ENCODE measurements at places on chromosomes 16 and 17.

GRCh38 chr16:79715061-79715460 is 114.5 kb upstream of the MAF start:
- no peak for DNase-seq

GRCh38 chr16:52473096-52473495 is 73.8 kb downstream of the TOX3 start:
- DNase-seq = no peak

GRCh38 chr17:60597297-60597696 is 2.7 kb upstream of the PPM1D start:
- DNase-seq = no peak

DNA sequence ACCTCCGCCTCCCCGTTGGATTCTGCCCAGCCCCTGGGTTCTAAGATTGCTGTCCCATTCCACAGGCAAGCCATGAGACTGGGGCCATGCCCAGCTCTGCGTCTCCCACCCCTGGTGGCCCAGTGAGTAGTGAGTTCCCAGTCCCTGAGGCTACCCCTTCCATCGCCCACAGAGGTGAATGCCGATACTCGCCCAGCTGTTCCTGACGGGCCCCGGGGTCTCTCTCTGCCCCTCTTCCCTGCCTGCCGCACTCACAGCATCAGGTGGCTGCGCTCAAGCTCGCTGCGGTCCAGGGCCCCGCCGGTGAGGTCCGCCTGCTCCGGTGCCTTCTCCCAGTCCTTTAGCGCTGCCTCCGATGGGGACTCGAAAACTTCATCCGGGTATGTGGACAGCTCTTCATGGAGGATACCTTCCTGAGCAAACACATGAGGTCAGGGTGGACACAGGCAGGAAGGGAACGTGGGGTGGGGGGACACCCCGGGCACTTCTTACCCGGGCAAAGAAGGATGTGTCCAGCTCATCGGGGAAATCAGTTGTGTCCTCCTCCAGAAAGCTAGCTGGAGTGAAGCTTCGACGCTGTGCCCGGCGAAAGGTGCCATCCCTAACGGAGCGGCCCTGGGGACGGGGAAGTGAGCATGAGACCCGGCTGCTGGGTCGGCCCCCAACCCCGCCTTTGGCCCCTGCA is 8.8 kb downstream of the SNRNP25 start:
- no peak for DNase-seq

DNA sequence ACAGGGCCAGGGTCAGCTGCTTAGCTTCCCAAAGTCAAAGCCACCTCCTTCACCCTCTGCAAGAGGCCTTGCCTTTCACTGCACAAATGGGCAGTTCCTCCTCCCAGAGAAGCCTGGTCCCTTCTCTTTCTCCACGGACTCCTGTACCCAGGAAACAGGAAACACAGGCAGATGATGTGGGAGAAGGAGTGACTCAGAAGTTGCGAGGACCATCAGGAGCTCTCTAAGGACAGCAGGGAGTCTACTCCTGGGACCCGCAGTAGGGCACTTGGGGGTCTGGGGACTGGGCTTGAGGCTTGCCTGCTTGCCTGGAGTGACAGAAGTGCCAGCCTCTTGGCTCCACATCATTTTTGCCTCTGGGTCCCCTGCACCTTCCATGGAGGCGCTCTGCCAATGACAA is 47.4 kb upstream of the KSR1 start:
- DNase-seq = no peak

DNA sequence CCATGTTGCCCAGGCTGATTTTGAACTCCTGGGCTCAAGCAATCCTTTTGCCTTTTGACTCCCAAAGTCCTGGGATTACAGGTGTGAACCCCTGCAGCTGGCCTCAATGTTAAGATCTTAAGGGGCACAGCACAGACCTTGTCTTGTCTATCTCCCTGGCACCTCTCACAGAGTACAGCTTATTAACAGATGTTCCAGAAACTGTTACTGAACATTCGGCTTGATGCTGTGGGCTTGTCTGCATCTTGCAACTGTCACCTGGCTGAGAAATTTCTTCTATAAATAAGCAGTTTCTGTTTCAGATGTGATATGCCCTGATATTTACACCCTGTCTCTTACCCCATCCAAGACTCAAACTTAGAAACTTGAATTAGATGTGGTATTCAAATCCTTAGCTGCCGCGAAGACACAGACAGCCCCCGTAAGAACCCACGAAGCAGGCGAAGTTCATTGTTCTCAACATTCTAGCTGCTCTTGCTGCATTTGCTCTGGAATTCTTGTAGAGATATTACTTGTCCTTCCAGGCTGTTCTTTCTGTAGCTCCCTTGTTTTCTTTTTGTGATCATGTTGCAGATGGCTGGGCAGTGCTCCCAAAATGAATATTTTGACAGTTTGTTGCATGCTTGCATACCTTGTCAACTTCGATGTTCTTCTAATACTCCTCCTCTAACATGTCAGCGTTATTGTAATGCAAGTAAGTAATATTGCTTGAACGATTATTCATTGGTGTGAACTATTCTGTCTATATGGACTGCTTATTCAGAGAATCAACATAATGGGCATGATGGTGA is at the start of gene TNFRSF17:
Gene TNFRSF17 (plus strand): TSS at position 450 of the 791 bp plus-strand sequence. CDS start 115 bp downstream, at position 565.
- DNase-seq = no peak

GRCh38 chr17:36727577-36727976 is 126.2 kb downstream of the MRM1 start:
- no peak for DNase-seq

DNA sequence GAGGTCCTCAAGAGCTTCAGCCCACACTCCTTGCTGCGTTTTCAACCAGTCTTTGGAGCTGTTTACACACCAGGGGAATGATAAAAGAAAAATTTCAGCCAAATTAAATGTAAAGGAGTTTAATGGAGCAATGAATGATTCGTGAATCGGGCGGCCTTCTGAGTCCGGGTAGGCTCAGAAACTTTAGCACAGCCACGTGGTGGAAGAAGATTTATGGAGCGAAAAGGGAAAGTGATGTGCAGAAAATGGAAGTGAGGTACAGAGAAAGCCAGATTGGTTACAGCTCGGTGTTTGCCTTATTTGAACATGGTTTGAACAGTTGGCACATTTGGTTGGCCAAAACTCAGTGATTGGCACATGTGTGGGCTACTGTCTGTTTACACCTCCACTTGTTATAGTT is 305.4 kb downstream of the MAF start:
- DNase-seq = no peak

DNA sequence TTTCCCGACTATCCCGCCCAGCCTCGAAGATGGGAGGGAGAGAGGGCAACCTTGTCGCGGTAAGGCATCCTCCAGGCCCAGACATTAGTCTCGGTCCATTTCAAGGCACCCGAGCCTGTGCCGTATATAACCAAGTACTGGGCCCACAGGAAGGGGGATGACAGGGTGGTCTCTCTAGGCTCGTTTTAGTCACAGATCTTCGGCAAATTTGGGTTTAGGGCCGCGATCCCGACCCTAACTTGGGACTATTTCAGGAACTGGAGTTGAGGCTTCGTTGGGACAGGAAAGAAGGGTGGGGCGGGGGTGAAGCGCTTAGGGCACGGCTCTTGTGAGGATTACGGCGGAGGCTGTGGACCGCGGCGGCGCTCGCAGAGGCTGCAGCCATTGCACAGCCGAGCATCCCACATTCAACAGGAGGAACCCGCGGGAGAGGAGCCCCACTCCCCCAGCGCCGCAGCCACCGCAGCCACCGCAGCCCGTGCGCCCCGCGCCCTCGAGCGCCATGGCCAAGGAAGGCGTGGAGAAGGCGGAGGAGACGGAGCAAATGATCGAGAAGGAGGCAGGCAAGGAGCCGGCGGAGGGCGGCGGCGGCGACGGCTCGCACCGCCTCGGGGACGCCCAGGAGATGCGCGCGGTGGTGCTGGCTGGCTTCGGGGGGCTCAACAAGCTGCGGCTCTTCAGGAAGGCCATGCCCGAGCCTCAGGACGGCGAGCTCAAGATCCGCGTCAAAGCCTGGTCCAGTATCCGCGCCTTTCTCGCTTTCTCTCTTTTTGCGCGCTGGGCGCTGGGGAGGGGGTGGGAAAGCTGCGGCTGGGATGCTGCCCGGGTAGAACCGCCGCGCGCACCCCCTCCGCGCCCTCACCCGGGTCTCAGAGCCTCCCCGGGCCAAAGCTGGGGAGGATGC is at the start of gene VAT1L:
Gene VAT1L (plus strand): TSS at position 384 of the 904 bp plus-strand sequence. CDS start 119 bp downstream, at position 503.
- DNase-seq = no peak

DNA sequence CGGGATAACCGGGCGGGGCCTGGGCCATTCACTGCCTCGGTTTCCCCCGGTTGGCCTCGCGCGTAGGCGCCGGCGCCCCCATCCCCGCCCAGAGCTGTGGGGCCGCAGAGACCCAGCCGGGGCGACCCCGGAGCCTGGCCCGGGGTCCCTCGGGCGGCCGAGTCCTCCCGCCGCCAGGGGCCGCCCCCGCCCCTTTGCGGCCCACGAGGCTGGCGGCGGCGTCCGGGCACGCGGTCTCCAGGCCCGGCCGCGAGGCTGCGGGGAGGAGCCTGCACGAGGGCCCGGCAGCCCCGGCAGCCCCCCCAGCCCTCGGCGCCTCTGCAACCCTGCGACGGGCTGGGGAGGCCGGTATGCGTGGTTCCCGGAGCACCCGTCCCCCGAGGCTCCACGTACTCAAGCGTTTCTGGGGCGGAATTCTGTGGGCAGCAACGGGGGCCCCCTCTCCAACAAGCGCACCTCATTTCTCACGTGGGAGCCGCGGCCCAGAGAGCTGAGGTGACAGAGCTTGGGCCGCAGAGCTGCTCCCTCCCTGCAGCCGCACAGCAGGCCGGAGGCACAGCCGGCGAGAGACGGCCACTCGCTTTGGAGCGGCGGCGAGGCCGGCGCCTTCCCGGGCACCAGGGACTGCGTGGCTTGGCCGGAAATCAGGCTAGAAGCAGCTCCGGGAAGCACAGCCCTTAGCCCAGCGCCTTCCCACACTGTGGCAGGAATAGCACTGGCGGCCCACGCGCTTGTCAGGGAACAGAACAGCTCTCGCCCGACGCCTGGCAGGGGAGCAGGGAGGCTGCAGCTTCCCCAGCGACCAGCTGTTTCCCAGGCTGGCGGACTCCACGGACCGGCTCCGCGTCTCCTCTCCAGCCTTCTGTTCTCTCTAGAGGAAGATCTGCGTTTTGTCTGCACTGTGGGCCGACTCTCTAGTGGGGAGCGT is 867 bp upstream of the LIMD2 start:
- DNase-seq = peak; percentile 44

DNA sequence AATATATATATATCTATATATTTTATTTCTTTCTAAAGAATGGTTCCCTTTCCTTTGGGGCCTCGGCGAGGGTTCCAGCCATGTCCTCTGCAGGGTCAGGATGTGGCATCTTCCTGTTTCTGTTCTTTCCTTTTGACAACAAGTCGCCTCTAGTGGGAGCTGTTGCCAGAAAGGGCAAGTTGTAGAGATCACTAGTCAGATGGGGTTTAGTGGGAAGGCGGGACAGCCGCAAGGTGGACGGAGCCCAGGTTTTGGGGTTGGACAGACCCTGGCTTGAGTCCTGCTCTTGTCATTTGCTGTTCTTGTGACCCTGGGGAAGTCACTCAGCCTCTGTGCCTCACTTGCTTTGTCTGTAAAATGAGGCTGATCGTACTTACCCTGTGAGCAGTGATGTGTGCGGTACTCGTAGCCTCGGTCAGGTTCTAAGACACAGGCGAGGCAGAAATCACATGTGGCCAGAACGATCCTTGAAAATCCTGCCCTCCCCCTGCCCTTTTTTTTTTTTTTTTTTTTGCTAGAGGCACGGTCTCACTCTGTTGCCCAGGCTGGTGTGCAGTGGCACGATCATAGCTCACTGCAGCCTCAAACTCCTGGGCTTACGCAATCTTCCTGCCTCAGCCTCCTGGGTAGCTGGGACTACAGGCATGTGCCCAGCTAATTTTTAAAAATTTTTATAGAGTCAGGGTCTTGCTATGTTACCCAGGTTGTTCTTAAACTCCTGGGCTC is 80.1 kb downstream of the ABCC6 start:
- no peak for DNase-seq

- DNase-seq = no peak
Measured at GRCh38 chr16:48676836-48677235, 66.9 kb upstream of the N4BP1 start.

DNA sequence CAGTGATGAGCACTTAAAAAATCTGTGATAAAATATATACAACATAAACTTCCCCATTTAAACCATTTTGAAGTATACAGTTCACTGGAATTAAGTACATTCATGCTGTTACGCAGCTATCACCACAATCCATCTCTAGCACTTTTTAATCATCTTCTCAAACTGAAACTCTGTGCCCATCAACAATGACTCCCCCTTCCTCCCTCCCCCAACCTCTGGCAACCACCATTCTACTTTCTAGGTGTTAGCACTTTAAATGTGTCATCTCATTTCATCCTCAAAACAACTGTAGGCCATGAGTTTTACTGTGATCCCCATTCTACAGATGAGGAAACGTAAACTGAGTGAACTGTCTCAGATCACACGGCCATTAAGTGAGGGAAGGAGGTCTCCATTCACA is 13.8 kb upstream of the TMEM98 start:
- DNase-seq = no peak

DNA sequence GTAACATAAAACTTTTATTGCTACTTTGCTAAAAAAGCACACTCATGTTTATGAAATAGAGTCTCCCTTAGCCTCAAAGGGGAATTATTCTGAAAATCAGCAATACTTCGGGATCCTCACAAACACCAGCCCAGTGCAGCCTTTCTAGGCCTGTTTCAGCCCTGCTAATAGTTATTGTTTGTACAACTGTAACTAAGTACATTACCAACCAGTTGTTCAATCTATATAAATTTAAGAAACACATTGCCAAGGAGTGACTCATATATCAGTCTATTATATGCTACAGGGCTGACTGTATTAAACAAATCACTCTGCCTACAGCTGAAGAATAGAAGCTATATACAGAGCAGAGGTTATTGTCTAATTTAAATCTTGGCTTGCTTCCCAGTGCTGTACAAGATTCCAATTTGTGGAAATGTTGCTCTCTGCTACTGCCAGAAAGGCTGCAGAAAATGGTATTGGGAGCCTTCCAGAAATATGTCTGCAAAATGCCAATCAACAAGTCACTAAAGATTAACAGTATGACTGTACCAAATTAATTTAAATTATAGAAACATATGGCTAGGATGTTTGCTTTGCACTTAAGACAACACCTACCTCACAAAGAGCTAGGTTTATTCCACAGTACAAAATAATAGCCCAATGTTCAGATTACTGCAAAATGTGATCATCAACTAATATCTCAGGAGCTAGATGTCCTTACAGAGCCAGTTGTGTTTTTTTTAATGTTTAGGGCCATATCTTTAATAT is 49.7 kb downstream of the TOX3 start:
- DNase-seq = no peak

GRCh38 chr17:13755851-13756250 is 154.1 kb upstream of the HS3ST3A1 start:
- DNase-seq = no peak

GRCh38 chr17:48352630-48353029 is 77.4 kb downstream of the SKAP1 start:
- DNase-seq = no peak

DNA sequence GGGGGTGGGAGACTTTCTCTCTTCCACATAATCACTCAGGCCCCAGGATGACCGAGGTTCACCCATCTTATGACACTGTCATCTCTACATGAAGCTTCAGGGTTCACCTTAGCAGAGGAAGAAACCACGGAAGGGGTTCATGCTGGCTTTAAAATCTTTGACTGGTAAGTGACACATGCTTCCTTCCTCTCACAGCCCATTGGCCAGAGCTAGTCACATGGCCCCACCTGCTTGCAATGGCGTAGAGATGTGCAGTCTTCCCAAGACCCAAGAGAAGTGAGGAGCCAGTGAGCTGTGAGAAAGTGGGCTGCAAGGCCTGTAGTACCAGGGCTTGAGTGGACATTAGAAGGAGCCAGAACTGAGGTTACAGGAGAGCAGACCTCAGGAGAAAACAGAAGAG is 180.3 kb downstream of the AXIN2 start:
- no peak for DNase-seq

- no peak for DNase-seq
Measured at GRCh38 chr17:70492368-70492767, 323.0 kb downstream of the KCNJ2 start.

GRCh38 chr16:1053121-1053521 is 19.4 kb upstream of the SSTR5 start:
- no peak for DNase-seq
